ENCODE measurements at places on chromosomes 1 and 21.

DNA sequence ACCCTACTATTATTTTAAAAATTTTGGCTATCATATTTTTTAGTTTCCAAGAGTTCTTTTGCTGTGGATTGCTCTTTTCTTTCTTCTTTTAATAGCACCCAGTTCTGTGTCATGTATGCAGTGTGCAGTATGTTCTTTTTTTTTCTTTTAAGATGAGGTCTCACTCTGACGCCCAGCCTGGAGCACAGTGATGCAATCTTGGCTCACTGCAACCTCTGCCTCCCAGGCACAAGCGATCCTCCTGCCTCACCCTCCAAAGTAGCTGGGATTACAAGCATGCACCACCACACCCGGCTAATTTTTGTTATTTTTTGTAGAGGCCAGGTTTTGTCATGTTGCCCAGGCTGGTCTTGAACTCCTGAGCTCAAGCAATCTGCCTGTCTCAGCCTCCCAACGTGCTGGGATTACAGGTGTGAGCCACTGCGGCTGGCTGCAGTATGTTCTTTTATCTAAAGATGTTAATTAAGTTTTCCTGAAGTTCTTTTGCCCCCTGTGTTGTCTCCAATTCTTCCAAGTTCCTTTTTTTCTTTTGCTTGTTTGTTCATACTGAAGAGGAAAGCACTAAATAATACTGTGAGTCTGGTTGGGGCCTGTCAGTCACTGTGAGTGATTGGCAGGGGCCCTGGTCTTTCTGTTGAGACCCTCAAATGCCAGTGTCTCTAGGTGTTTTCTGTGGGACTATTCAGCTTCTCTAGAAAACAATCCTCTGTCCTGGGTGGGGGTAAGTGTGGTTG is 17.5 kb upstream of the TTC22 start:
- no peak for DNase-seq

DNA sequence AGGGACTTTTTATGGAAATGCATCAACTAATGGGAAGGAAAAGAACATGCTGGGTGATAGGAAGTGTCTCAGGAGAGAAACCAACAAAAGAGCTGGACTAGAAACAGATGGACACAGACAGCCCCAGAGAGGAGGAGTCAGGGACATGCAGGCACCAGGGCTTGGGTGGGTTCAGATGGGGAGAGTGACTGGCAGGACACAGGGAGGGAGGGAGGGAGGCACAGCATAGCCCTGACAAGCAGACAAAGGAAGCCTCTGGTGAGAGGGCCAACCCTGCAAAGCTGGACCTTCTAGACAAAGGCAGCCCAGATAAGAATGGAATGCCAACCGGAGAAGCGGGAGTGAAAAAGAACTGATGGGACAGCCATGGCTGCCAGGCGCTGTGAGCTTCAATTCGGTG is 568.8 kb downstream of the AJAP1 start:
- no peak for DNase-seq

DNA sequence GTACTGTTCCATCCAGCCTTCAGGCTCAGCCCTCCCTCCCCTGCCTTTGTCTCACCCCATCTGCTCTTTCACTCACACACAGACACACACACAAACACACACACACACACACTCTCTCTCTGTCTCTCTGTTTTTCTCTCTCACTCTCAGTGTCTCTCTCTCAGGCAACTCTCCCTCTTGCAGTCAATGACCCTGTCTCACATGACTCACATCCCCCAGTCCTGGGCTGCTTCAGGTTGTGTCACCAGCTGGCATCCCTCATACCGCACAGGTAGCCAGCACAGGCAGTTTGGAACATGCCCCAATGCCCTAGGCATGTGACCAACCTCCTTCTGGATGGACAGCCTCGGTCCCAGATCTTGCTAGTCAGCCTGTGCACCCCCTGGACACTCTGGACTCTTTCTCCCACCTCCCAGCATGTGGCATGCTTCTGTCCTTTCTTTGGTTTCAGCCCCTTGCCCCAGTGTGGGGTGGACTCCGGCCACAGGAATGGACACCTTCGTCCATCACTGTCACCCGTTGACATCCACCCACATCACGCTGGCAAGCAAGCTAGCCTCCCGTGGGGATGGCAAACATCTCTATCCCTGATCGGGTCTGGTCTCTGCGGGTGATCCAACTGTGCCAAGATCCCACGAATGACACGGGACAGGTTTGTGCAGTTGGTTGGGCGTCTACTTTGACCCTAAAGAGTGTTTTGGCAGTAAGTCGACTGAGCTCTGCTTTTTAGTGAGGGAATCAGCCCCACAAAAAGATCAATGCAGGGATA is 23.4 kb upstream of the FCGR2A start:
- DNase-seq: no peak

- DNase-seq: no peak
Observed at GRCh38 chr1:209196140-209196539, 387.4 kb upstream of the CAMK1G start.

DNA sequence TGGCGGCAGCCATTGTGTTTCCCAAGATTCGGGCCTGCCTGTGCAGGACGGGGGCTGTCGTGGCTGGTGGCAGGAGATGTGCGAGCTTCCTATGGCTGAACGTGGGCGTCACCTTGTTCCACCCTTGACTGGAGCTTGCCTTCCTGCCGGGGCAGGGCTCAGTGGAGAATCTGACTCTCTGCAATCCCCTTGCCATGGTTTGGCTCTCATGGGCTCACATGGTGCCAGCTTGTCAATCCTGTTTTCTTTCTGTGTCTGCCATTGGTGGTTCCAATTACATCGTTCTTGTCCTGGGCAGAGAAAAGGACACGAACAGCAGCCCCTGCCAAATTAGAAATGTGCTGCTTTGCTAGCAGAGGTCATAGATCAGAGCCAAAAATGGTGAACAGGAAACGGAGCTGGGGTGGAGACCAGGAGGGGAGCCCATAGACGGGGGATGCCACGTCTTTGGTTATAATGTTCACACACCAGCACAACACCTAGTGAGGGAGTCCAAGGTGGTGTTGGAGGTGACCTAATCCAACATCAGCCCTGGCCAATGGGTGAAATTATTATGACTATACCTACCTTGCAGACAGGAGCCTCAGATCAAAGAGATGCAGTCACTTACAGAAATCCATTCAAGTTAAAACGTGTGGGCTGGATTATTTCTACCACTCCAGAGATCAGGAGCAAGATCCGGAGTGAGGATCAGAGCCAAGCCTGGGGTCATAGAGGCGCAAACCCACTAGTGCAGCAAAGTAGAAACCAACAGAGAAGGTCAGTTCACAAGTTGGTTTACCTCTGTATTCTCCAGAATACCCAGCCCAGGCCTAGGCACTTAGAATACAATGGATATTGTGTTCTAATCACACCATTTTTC is 253.1 kb downstream of the SIPA1L2 start:
- no peak for DNase-seq

DNA sequence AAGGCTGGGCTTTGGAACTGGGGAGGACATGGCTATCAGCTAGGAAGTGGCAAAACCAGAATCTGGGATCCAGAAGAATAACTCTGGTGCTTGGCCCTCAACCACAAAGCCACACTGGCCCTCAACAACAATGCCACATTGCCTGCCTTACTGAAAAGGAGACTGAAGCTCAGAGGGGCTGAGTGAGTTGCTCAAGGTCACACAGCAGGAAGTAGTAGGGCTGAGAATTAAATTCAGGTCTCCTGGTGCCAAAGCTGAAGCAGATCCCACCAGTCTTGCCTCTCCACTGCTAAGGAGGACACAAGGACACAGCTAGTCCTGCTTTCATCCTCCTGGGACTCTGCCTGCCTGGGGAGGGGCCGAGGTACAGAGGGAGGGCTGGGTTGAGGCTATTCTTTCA is 29.4 kb upstream of the STUM start:
- DNase-seq: no peak

DNA sequence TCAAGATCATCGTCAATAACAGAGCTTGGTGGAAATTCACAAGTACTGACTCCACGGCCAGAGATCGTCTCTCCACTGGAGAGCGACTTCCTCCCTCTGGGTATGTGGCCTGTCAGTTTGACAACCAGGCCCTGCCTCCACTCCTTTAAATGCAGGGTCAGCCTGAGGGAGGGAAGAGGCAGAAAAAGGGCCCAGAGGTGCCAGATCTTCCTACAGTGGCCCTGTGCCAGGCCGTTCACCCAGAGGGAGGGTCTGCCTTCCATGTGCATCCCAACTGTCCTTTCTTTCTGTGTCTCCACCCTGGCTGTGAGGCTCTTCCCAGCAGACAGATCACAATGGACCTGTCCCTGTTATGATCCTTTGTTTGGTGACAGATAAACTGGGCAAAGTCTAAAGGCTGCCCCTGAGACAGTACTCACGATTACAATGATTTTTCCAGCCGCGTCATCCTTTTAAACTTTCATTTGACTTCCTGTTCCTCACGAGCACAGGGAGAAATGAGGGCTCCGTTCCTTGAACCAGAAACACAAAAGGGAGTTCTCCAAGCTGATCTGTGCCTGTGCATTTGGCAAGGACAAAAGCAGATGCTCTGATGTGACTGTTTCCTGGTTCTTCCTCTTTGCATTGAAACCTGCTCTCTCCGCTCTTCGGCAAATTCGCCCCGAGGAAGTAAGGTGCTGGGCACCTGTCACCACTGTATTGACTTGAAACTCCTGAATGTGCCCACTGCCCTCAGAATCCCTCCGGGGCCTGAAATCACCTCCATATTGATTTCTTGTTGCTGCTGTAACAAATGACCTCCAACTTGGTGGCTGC is 126.7 kb downstream of the PGBD5 start:
- peak; percentile 17 for DNase-seq

DNA sequence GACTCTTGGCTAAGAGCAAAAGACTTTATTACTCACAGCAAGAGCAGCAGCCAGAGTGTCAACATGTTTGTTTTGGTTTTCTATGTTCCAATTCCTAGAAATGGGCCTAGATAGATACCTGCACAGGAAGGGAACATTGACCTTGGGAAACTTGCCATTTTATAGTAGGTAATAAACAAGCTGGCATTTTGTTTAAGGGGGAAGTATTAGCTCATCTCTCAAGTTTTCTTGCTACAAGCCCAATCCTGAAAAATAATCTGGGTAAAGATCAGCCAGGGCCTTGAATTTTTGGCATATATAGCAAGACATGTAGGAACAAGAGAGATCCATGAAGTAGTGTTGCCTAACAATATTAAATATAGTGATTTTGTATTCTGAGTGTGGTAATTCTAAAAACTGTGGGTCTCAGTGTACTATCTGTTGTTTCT is 51.4 kb upstream of the RGL1 start:
- DNase-seq: no peak

Measured in right forelimb (tissue), 1 donor.